RPMI7951 (cell line): ENCODE measurements at places on chromosomes 1 and 21.

GRCh38 chr1:81179242-81179641 is 621.5 kb upstream of the ADGRL2 start:
- no peak for DNase-seq

DNA sequence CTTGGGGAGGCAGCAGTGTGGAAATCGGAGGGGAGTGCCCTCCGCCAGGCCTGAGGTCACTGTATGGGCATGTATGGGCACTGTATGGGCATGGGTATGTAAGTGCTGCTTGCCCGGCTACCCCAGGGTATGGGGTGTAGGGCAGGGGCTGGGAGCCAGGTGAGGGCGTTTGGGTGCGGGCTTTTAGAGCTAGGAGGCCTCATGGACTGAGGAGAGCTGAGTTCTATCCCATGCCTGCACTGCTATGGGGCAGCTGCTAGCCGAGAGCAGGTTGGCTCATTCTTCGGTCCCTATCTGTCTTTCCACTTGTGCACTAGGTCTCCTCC is 5.3 kb downstream of the PKLR start:
- no peak for DNase-seq

DNA sequence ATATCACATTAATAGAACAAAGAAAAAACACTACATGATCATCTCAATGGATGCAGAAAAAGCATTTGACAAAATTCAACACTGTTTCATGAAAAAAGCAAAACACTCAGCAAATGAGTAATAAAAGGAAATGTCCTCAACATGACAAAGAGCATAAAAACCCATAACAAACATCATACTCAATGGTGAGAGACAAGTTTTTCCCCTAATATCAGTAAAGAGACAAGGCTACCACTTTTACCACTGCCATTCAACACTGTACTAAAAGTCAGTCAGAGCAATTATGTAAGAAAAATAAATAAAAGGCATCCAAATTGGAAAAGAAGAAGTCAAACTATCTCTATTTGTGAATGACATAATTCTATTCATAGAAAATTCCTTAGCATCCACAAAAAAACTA is 64.3 kb downstream of the ZNF644 start:
- DNase-seq, result no peak

DNA sequence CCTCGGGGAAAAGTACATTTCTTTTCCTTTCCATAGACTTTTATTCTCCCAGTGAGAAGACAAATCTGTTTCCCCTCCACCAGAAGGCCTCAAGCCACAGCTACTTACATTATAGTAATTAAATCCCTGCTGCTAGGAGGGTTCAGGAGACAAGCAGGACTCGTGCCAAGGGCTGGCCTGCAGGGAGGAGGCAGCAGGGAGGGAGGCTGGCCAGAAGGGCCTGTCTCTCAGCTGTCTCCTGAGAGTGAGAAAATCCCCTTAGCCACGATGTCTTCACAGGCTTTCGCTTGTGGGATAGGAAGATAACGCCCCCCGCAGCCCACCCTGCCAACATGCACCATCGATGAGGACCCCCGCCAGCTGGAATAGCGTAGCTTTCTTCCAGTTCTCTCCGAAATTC is 14.0 kb downstream of the KCNN3 start:
- DNase-seq, result no peak

GRCh38 chr1:226888816-226889215 is 18.4 kb downstream of the PSEN2 start:
- DNase-seq, result no peak

DNA sequence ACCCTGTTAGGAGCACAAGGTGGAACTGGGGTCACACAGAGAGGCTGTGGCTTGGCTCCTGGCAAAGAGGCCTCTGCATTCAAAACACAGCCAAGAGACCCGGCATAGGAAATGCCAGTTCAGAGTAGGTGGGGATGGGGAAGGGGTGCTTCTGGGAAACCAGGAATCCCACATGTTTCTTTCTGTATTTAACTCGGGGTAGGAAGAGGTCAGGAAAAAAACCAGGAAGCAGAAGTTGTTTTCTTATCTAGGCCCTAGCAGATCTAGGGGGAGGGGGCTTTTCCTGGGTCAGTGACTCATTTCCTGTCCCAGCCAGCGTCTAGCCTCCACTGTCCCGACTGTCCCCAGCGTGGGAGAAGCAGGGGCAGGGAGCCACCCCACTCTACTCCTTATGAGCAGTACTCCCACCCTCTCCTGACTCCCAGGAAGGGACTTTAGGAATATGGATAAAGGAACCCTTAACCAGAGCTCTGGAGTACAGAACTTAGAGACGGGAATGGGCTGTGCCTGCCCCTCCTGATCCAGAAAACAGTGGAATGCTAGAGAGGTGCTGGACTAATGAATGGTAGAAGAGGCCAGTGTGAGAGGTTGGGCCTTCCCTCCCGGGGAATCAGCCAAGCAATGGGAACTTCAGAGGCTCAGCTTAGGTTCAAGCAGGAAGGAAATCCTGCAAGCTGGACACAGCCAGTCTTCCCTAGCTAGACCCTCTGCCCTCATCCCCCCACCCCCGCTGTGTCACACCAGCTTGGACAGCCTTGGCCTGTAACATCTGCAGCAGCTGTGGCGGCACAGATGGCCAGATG is 5.7 kb downstream of the FHL3 start:
- DNase-seq, result peak; percentile 79

DNA sequence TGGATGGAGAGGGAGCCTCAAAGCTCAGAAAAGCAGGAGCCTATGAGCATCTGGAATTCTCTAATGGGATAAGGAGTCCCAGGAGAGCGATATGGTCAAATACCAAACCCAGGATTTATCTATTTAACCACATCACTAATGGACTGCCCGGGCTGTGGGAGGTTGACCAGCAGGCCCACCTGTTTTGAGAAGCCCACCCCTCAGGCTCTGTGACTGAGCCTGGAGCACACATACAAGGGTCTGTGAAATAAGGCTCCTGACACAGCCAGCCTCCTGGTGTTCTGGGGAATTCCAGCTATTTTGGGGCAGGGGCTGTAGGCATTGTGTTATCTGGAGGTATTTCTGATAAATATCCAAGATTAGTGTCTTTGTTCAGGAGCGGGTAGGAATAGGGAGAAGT is 132.0 kb upstream of the C1orf21 start:
- no peak for DNase-seq

DNA sequence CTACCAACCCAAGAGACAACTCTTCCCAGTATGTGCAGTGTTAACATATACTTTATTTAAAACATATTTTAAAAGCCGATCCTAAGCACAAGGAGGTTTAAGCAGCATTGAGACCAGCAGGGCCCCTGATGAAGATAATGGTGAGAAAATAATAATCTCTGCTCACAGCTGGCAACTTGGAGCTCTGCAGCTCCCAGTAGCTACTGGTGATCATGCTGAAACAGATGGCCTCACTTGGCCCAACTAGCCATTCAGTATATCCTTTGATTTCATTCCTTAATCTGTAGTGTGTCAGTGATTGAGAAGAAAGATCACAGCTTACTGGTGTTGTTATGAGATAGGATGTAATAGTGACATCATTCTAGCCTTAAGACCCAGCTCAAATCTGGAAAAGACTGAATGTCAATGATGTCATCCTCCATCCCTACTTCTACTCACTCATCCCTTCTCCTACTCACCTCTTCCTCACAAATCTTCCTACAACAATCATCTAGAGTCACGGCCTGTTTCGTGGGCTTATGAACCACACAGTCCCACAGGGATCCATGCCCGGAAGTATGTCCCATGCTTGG is 817.9 kb downstream of the PLA2G4A start:
- no peak for DNase-seq

GRCh38 chr21:34302521-34302920 is 61.3 kb upstream of the KCNE2 start:
- no peak for DNase-seq

- peak; percentile 78 for DNase-seq
Observed at GRCh38 chr1:218718206-218718605, 373.1 kb downstream of the TGFB2 start.
